CD8-positive, alpha-beta memory T cell (primary cell): ENCODE measurements at places on chromosomes 5 and 9.

DNA sequence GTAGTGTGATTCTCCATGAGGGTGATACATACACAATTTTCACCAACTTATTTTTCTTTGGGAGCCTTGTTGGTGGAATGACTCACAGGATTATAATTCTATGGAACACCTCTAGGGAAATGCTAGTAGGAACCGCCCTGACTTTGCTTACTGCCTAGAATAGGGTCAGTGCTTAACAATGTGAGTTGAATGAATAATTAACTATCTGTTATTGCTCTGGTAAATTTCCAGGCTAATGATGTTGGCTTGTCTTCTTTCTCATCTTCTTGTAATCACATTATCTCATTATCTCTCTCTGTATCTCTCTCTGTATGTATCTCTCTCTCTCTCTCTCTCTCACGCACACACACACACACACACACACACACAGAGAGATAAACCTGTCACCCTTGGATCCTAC lies 291.1 kb downstream of the TRIM32 start:
- DNase-seq, result no peak

GRCh38 chr5:10339058-10339811 lies 14.3 kb upstream of the MARCHF6 start:
- no peak for DNase-seq

GRCh38 chr9:22986556-22986955 lies 539.9 kb downstream of the DMRTA1 start:
- no peak for DNase-seq

GRCh38 chr9:4986783-4987182 lies 1.7 kb downstream of the JAK2 start:
- DNase-seq, result no peak

DNA sequence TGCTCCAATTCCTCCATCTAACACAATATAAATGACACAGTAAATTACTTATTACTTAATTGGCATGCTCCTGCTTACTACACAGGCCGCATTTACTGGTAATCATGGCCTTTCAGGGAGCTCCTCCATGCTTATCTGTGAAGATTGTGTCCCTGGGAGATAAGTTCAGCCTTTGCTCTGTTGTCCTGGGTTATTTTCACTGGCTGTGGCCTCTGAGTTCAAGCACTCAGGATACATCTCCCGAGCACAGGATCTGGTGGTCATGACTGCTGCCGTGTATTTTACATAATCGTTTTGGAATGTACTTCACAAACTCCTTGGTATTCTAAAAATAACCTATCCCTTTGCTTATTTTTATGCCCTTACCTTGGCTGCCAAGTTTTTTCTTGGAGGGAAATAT lies 215.7 kb downstream of the ICE1 start:
- no peak for DNase-seq

DNA sequence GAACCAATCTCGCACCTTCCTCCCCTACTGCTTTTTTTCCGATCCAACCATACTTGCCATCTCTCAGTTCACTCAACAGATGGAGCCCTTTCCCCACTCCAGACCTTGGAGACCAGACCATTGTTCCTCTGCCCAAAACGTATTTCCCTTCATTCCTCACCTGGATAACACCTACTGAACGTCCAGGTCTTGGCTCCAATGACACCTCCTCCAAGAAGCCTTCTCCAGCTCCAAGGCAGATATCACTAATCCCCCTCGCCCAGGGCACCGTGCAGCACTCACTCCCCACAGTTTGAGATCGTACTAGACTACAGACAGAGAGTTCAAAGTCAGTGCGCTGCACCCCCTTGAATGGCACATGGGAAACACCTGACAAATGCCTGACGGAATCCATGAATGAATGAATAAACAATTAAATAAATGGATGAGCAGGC lies 47.1 kb upstream of the AKNA start:
- DNase-seq, result no peak

GRCh38 chr9:16092142-16093091 lies 539.6 kb downstream of the CCDC171 start:
- no peak for DNase-seq

DNA sequence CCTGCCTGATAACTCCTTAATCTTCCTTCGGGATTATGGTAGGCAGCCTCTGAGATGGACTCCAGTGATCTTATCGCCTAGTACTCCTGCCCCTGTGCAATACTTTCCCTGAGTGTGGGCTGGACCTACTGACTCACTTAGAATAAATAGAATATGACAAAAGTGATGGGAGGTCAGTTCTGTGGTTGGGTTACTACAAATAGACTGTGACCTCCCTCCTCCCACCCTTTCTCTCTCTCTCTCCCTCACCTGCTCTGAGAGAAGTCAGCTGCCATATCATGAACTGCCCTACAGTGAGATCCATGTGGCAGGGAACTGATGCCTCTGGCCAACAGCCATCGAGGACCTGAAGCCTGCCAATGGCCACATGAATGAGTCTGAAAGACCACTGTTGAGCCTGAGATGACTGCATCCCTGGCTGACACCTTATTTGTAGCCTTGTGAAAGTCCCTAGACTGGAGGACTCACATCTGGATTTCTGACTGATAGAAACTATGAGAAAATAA lies 31.7 kb downstream of the NRG2 start:
- no peak for DNase-seq

DNA sequence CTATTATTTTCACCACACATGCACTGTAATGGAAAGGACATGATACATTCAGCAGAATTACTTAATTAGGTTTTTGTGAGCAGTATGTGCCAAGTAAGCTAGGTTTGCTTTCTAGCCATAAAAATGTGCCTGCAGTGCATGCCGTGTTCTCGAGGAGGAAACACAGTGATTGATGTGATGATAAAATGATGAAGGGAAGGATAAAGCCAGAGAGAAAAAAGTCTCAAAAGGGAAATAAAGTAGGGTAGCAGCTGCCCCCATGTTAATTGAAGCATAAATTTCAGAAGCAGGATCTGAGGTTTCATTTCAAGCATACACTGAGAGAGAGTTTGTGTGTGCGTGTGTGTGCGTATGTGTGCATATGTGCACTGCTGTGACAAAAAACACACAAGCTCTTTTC lies 714.2 kb upstream of the C9orf72 start:
- no peak for DNase-seq

DNA sequence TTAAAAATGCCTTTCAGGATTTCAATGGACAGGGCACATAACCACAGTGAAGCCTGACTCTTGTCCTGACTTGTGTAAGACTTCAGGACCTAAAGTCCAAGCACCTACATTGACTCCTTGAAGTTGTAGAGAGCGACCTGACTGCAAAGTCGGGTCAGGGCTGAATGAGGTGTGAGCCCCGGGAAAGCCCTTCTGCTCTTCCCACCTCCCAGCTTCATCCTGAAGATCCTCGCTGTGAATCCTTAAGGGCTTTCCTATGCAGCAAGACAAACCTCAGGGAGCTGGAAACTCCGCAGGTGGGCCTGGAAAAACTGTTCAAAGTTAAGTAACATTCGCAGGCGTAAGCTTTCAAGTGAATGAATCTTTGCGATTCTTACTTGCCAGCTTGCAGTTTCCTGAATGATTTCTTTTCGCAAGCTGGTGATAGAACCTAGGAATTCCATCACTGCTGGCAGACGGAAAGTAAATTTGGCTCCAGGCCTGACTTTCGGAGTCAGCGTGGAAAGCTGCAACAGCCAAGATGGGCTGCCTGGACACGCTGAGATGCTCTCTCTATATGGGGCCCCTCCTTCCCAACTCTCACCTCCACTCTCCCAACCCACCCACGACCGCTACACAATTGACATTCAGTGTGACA lies 10.9 kb downstream of the SEMA5A start:
- no peak for DNase-seq

- no peak for DNase-seq
Observed at GRCh38 chr5:160699301-160699700, 152.7 kb downstream of the ATP10B start.

- DNase-seq, result no peak
Observed at GRCh38 chr5:1497795-1498622, 25.8 kb downstream of the LPCAT1 start.

DNA sequence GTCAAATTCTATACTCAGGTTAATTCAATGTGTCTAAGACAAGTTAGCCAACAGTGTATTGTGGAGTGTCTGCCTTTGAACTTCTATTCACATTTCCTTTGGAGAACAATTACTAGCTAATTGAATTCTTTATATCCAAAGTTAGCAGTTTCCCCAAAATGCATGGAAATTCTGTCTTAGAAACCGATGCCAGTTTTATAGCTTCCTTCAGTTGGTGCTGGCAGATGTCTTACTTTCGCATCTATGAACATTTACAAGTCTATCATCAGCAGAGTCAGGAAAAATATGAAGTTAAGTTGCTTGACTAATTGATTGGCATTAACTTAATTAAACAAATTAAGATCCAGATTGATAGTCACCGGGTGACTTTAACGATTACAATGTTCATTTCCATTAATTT lies 527.6 kb upstream of the CDH18 start:
- no peak for DNase-seq

- DNase-seq, result no peak
Observed at GRCh38 chr5:158819840-158820620, 279.7 kb downstream of the EBF1 start.

DNA sequence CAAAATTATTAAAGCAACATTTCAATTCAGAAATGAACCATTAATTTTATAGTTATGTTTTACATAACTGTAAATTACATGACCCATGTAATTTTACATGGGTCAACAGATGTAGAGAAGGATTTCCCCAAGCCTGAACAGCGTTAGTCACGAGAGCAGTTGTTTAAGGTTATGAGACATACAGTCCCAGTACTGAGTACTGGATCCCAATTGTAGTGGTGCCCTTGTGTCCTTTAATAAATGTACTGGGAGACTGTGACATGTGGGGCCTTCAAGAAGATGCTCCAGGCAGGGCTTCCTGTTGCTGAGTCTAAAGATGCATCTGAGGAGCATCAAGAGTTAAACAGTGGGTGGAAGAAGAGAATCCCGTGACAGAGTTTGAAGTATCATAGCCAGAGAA lies 125.5 kb upstream of the ZNF462 start:
- DNase-seq, result no peak

- no peak for DNase-seq
Observed at GRCh38 chr5:149012350-149012749, 50.5 kb downstream of the SH3TC2 start.

DNA sequence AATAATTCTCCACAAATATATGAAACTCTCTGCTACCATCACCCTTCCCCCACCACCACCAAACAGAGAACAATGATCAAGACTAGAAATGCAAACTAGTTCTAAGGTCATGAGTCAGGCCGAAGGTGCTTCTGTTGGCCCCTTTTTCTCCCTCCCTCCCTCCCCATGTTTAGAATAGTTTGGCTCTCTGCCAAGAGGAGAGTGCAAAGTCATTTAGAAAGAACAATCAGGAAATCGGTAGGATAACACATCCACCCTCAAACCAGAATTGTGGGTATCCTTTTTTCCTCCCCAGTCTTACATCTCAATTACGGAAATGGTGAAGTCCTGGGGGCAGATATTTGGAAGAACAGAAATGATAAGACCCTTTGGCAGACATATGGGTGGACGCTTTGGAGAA lies 170.1 kb downstream of the SLF1 start:
- DNase-seq, result no peak

DNA sequence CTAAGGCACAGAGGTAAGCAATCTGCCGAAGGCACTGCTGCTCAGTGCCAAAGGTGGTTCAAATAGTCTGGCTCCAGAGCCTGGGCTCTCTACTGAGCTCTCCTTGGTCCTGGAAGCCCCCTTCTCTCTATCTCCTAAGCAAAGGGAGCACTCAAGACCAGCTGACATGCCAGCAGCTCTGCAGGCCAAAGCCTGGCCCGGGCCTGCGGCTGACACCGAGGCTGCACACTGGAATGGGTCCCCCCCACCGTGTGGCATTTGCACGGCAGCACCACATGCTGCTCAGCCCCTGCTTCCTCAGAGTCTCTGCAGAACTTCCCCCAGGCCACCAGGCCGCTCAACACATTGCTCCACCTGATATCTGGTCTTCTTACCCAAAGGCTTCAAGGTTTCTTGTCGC lies 57.8 kb upstream of the GOLPH3 start:
- DNase-seq, result no peak
